Regular cardiac myocyte (primary cell): ENCODE measurements at places on chromosomes 1 and 21. TPM values are rescaled to one million over a fixed set of nuclear protein-coding genes. Genes with fewer than 3 reads are reported as not detected.

Gene FALEC
- 0.28 TPM in 1 of 2 replicates, not detected in the other for total RNA-seq

Gene SLC37A1
- 2.5 and 2.8 TPM in 2 replicates for total RNA-seq

Gene SEMA6C
- 1.1 and 1.3 TPM in 2 replicates for total RNA-seq

Gene BOLA1
- 14.1 and 14.2 TPM in 2 replicates for total RNA-seq

Gene C1orf53
- total RNA-seq = 4.4 and 10.1 TPM in 2 replicates

Gene KCNQ4
- 0.19 and 0.28 TPM in 2 replicates for total RNA-seq

Gene ENO1
- total RNA-seq = 1,683 and 3,178 TPM in 2 replicates

Gene RAP1GAP
- under 0.01 and 0.56 TPM in 2 replicates for total RNA-seq

Gene LAD1
- under 0.01 and 0.19 TPM in 2 replicates for total RNA-seq

Gene CASZ1
- under 0.01 and 0.56 TPM in 2 replicates for total RNA-seq

Gene VAV3
- total RNA-seq = 0.38 and 0.56 TPM in 2 replicates

Gene TNNT2
- not detected in 2 replicates for total RNA-seq

Gene YTHDF2
- 42.0 and 74.4 TPM in 2 replicates for total RNA-seq

Gene SAMD13
- total RNA-seq = 0.56 and 0.77 TPM in 2 replicates

Gene BACE2
- total RNA-seq = 25.5 and 58.1 TPM in 2 replicates

Gene TMEM81
- 1.7 and 2.7 TPM in 2 replicates for total RNA-seq

Gene ASAP3
- 10.5 and 32.1 TPM in 2 replicates for total RNA-seq

Gene ATP1A2
- total RNA-seq = 0.28 TPM in 1 of 2 replicates, not detected in the other

Gene EDN2
- 0.28 TPM in 1 of 2 replicates, not detected in the other for total RNA-seq

Gene CFHR2
- not detected in 2 replicates for total RNA-seq

Gene CFHR3
- not detected in 2 replicates for total RNA-seq

Gene WNT3A
- total RNA-seq = not detected in 2 replicates

Gene MAP3K7CL
- total RNA-seq = 41.8 and 65.4 TPM in 2 replicates

Gene TSPAN1
- total RNA-seq = 0.56 and 0.58 TPM in 2 replicates

Gene UMODL1
- total RNA-seq = under 0.01 TPM in 1 of 2 replicates, not detected in the other

Gene TMEM200B
- 5.2 and 7.6 TPM in 2 replicates for total RNA-seq

Gene GPR52
- 0.28 and 0.38 TPM in 2 replicates for total RNA-seq

Gene OLIG1
- total RNA-seq = not detected in 2 replicates

Gene RNF186
- not detected in 2 replicates for total RNA-seq

Gene B3GALT2
- 1.7 and 2.1 TPM in 2 replicates for total RNA-seq

Gene HNRNPCL2
- total RNA-seq = not detected in 2 replicates

Gene TDRD5
- total RNA-seq = not detected in 2 replicates

Gene KCNAB2
- 1.9 and 2.0 TPM in 2 replicates for total RNA-seq

Gene HSD11B1
- 0.77 and 6.8 TPM in 2 replicates for total RNA-seq

Gene FCGR2B
- not detected in 2 replicates for total RNA-seq

Gene NTMT2
- total RNA-seq = not detected in 2 replicates

Gene GJA8
- not detected in 2 replicates for total RNA-seq

Gene RGS13
- total RNA-seq = not detected in 2 replicates

Gene ATAD3C
- total RNA-seq = not detected in 2 replicates

Gene HECTD3
- 13.0 and 24.0 TPM in 2 replicates for total RNA-seq

Gene UBE2U
- total RNA-seq = not detected in 2 replicates

Gene FCGR3B
- not detected in 2 replicates for total RNA-seq

Gene AVPR1B
- total RNA-seq = not detected in 2 replicates
